ENCODE measurements at places on chromosomes 11 and 22.

DNA sequence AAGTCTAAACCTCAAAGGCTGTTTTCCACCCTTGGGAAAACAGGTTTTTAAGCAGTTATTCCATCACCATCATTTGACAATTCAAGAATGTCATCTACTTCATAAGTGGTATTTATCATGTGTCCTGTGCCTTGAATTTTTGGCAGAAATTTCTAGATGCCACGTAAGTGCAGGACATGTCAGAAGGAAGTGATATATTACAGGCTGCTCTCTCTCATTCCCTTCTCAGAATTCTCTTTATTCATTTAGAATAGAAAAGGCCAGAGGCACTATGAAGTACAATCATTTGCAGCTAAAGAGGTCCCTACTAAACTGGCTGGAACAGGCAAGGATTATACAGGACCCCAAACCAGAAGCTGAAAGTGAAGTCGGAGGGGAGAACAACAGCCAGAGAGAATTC lies 11.9 kb downstream of the RBFOX2 start:
- DNase-seq, result no peak

GRCh38 chr11:119356349-119357031 lies 10.0 kb upstream of the MFRP start:
- peak; percentile 71 for DNase-seq

DNA sequence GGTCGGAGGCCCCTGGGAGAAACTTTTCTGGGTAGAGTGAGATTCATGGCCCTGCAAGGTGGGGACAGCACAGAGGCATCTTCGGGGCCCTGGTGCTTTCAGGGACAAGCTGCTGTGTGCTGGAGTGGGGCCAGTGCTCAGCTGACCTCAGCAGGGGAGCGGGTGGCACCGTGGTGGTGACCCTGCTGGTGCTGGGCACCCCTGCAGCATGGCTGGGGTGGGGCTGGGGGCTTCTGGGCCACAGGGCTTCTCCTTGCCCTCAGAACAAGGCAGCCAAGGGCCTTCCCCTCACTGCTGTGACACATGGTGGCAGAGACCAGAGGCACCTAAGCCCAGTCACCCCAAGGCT lies 24.9 kb upstream of the GNB1L start:
- no peak for DNase-seq

DNA sequence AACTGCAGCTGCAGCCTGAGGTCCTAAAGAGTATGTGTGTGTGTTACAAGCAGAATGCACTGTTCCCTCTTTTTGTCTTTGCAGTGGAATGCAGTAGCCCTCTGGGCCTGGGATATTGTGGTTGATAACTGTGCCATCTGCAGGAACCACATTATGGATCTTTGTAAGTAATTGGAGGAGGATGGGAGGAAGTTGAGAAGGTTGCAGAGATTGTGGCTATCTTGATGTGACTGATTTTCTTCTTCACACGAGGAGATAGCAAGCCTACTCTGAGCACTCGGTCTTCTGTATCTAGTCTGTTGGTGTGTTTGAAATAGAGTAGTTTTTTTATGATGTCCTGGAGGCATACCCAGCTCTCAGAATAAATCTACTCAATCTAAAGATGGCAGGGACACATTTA lies 2.3 kb downstream of the RBX1 start:
- no peak for DNase-seq

GRCh38 chr11:74696500-74696899 lies 34.7 kb downstream of the CHRDL2 start:
- no peak for DNase-seq

Data from inflammatory macrophage treated with lipopolysaccharide for 4 hours (primary cell).